NCI-H1417 treated with DMSO at 0.1 percent for 48 hours (cell line): ENCODE measurements at places on chromosomes 2 and 18.

DNA sequence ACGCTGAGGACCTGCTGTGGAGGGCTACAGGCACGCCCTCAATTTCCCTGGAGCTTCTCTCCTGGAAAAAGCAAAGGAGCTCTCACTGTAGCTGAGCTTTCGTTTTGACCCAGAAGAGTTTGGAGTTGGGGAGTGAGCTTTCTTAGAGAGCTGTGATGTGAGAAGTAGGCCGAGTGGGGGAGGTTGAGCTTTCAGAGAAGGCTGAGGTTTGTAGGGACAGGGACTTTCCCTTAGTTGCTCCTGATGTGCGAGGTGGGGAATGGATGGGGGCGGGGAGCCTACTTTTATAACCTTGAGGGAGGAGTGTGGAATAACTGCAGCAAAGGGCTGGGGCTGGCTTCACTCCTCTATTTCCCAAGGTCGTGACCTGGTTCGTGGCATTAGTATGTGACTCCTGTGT is 47.1 kb downstream of the ZNF532 start:
- DNase-seq: no peak

GRCh38 chr2:194494401-194494800 is 1162.6 kb upstream of the SLC39A10 start:
- no peak for DNase-seq

DNA sequence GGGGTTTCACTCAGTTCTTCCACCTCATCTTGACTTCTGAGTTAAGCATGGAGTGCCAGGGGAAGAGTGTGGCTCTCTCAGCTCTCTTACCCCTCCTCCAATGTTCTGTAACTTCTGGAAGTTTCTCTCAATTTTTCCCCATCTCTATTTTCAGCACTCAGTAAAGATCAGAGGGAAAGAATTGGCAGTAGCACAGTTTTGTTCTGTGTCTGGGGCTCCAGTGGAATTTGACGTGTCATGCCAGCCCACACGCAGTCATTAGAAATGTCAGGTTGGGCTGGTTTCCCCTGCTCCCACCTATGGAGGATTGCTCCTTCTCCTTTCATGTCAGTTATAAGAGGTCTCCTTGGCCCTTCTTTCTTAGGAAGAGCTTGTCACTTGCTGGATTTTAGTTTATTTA is 104.6 kb upstream of the COL3A1 start:
- no peak for DNase-seq

- DNase-seq: peak; percentile 71
These were observed 104.1 kb downstream of the ZBTB7C start for GRCh38 chr18:48304906-48305693.

GRCh38 chr18:74465775-74466174 is 8.7 kb upstream of the DIPK1C start:
- no peak for DNase-seq
